ENCODE measurements at places on chromosomes 6 and 20.

DNA sequence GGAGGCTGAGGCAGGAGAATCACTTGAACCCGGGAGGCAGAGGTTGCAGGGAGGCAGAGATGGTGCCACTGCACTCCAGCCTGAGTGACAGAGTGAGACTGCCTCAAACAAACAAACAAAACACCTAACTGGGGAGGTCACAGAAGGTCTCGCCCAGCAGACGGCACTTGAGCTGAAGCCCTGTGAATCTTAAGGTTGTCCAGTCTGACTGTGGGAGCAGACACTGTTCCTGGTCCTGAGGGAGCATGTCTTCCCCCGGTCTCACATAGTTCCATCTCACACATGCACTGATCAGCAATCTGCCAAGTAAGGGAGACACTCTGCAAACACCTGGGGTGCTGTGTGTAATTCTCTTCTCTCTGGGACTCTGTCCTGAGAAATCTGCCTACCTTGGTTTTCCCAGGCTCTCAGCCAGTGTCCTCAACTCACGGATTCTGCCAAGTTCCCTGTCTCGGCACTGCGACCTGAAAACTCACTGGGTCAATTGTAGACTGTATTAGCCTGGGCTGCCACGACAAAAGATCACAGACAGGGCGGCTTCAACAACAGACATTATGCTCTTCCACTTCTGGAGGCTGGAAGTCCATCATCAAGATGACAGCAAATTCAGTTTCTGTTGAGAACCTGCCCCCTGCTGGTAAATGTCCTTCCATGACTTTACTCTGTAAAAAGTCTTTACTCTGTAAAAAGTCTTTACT lies 94.3 kb downstream of the JPH2 start:
- DNase-seq, result no peak

- DNase-seq, result peak; percentile 9
Observed at GRCh38 chr20:38543014-38543906, 37.7 kb upstream of the ADIG start.

- no peak for DNase-seq
Observed at GRCh38 chr20:62171245-62171644, 11.6 kb upstream of the MTG2 start.

DNA sequence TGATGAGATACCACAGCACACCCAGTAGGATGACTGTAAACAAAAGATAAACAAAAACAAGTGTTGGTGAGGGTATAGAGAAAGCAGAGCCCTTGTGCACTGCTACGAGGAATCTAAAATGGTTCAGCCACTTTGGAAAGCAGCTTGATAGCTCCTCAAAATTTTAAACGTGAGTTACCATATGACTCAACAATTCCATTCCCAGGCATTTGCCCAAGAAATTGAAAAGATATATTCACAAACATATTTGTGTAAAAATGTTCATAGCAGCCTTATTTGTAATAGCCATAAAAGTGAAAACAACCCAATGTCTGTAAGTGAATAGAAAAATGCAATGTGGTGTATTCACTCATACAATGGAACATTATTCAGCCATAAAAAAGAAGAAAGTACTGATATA lies 141.0 kb upstream of the BTBD3 start:
- no peak for DNase-seq

GRCh38 chr20:14344746-14345145 lies 7.3 kb upstream of the FLRT3 start:
- no peak for DNase-seq

GRCh38 chr6:71463061-71463460 lies 174.4 kb downstream of the OGFRL1 start:
- DNase-seq, result no peak
